NCI-H748 treated with DMSO at 0.1 percent for 48 hours (cell line): ENCODE measurements at places on chromosomes 2 and 18.

GRCh38 chr2:188795762-188796161, 178.4 kb upstream of the COL3A1 start:
- DNase-seq: no peak

DNA sequence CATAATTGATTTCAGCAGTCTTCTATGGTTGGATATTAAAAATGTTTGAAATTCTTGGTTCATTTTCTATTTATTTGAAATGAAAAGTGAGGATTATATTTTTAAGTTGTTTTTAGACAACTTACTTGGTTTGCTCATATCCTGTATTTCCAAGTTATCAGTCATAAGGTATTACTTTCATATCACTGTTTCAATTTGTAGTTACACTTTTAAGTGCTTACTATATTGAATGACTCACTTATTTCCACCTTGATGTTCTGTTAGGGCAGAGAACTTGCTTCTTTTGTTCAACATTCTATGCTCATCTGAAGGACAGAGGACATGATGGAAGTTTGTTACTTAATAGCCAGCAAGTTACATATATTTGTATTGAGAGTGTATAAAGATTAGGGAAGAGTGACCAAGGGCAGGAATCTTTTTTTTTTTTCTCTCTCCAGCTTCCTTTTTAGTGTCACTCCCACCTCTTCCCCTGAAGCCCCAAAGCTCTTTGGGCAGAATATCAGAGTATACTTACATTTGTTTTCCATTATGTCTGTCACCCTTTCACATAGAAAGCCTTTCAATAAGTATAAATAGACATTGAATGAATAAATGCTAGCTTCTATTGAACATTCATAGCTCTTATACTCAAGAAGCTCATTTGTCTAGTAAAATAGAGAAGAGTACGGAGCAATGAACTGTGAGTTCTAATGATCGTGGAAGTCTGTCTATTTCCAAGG, 28.1 kb downstream of the PIK3C3 start:
- DNase-seq: no peak

GRCh38 chr18:25167612-25168410, 184.2 kb downstream of the ZNF521 start:
- no peak for DNase-seq

GRCh38 chr2:238225911-238226697, 13.7 kb downstream of the HES6 start:
- DNase-seq: no peak

- no peak for DNase-seq
Measured at GRCh38 chr2:1767939-1768691, 23.8 kb upstream of the PXDN start.

DNA sequence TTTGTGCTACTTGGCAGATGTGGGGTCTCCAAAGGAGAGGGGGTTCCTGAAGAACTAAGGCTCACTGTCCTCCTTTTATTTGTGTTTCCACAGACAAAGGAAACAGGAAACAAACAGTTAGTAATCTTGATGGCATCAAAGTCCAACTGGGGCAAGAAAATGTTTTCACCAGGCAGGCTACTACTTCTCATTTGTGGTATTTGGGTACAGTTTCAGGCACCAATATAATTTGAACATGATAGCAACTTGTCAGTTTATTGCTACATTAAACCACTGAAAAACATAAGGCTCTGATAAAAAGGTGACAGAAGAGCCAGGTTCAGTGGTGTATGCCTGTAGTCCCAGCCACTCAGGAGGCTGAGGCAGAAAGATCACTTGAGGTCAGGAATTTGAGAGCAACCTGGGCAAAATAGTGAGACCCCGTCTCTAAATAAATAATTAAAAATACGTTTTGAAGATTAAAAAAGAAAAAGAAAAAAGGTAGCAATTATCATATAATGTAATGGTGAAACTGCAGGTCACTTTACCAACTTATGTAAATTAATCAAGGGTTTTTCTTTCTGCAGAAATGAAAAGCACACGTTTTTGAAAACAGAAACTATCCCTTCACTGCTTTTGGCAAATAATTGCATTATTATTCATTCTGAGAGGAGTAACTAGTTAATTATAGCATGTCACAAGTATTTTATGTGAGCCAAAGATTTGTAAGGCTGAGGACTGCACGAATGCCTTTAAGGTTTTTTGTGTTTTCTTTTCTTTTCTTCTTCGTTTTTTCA, 157.5 kb upstream of the CAVIN2 start:
- no peak for DNase-seq

DNA sequence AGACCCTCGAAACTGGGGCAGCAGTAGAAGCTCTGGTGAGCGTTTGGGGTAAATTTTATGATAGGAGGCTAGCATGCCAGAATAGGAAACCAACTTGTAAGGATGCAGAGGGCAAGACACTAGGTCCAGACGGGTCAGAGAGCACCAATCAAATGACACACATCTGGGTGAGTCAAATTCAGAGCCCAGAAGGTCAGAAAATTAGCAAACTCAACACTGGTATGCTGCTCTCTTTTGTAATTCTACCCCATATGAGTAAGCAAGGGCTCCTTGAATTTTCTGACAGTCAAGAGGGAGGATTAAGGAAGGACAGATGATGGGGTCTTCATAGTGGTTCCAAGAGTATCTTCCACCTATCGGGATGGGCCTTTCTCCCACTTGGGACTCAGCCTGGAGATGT, 209.8 kb downstream of the BCL2 start:
- no peak for DNase-seq

GRCh38 chr2:199988151-199988550, 32.8 kb downstream of the MAIP1 start:
- no peak for DNase-seq

DNA sequence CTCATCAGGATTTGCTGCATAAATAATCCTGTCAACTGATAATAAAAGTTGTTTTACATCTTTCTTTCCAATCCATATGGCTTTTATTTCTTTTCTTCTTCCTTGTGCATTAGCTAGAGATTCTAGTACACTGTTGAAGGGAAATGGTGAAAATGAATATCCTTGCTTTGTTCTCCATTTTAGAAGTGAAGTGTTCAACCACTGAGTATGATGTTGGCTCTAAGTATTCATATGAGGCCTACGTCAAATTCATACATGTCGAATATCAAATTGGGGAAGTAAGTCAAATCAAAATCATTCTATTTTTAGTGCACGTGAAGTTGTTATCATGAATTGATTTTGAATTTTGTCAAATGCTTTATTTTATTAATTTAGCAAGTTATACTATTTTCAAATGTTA, 7.8 kb upstream of the ACKR3 start:
- no peak for DNase-seq

DNA sequence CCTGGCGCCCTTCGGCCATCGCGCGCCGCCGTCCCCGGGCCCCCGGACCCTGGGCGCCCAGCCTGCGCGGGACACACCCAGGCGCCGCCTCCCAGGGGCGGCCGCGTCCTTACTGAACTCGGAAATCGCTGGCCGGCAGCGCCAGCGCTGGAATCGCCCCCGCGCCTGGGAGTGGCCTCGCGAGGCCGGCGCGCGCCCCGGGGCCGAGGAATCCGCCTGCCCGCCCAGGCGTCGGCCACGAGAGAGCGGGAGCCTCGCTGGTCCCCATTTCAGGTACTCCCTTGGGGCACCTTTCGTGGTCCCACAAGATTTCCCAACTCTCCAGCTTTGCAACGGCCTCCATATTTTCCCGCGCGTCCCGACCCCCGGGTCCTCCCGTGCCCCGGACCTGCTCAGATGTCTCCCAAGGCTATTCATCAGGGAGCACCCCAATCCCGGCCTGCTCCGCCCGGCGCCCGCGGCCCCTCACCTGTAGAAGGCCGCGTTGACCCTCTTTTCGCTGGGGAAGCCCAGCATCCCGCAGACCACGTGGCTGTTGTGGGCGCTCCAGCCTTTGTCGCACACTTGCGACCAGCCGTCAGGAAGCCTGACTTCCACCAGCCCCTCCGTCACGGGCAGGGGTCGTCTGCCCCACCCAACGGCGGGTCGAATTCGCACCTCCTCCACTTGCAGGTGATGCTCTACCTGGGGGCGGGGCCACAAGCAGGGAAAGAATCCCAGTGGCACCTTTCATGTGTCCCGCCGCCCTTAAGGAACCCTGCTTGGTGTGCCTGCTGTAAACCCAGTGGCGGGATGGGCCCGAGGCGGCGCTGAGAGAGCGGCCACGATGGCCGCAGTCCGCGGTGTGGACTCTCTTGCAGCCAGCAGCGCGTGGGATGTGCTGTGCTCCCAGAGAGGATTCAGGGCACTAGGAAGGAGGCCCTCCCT, 4.6 kb downstream of the LOXL3 start:
- DNase-seq: peak; percentile 22

- no peak for DNase-seq
Measured at GRCh38 chr2:105578166-105578565, 166.5 kb upstream of the NCK2 start.

GRCh38 chr2:96164459-96165184, 19.4 kb upstream of the DUSP2 start:
- no peak for DNase-seq

DNA sequence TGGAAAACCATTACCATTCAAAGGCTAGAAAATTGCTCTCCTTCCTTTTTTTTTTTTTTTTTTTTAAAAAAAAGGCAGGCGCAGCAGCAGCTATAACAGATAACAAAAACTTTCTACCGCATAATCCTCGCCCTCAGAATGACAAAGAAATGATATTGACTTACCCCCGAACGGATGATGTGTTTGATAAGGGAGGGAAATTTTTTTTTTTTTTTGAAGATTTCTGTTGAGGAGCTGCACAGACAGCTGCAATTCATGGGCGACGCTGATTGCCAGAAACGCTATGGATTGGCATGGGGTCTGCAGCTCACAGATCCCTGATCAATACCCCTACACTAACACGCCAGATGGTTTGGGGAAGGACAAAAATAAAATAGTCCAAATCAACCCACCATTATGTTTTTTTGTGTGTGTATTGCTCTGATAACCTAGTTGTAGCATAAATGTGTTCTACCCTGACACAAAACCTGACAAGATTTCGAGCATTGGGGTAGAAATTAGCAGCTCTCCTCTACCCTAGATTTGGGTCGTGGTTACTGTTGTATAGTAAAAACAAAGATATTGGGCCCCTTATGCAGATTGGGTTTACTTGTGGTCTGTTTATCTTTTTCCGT, 3.6 kb upstream of the ONECUT2 start:
- no peak for DNase-seq

- DNase-seq: no peak
Measured at GRCh38 chr18:36181441-36181840, 5.9 kb upstream of the MOCOS start.

- DNase-seq: peak; percentile 9
Measured at GRCh38 chr2:86703704-86704361, 16.3 kb upstream of the RMND5A start.

DNA sequence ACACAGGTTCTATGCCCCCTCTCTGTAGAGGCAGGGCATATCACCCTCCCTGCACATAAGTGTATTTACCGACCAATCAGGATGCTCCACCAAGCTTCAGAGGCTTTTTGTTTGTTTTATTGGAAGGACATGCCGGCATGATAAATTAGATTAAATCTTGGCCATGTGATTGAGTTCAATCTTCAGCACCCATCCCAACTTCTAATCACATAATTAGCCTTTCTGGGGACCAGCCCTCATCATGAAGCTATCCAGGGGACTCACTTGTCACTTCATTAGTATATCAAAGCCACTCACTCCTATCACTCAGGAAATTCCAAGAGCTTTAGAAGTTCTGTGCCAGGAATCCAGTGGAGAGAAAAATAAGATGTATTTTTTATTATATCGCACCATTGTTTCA, 158.6 kb upstream of the SYT4 start:
- DNase-seq: no peak

DNA sequence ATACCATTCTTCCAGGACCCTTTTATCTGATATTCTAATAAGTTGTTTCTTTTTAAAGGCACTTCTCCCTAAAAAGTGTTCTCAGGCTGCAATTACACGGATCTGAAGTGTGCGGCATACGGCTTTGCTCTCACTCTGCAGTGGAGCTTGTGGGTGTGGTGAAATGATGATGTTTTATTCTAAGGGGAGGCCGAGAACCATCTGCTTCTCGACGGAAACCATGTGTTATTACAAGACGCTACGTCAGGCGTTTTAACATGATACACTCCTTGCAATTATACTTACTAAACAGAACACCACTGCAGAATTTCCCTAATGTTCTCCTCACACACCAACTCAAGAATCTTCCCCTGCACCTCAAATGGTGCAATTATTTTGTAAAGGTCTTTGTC, 34.9 kb upstream of the CTDP1 start:
- DNase-seq: no peak

DNA sequence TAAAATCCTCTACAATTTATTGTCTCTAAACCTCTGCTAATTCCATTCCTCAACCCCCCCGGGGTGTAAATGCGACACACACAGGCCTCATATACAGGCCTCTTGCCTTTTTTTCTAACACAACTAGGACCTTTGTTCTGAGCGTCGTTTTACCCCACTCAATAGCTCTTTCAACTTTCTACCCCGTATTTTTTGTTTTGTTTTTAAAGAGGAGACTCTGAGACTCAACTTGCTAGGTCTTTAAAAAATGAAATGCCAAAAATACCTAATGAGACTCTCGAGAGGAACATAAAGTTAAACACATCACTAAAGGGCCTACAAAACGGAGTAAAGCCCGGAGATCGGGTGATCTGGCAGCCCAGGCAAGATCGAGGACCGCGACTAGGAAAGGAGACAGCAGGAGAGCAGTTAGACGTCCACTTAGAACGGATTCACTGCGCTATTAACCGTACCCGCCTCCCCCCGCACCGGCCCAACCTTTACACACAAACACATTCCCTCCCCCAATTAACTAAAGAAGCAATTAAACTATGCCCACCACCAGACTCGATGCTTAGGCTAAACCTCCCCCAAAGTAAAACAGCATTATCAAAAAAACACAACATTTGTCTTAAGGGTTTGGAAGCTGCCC, 1.7 kb downstream of the TRIP12 start:
- no peak for DNase-seq

- DNase-seq: no peak
Measured at GRCh38 chr2:86202702-86203101, 3.4 kb downstream of the MRPL35 start.

- DNase-seq: no peak
Measured at GRCh38 chr18:9418047-9418690, 57.1 kb upstream of the RALBP1 start.

- no peak for DNase-seq
Measured at GRCh38 chr2:146623771-146624170, 1221.1 kb upstream of the ACVR2A start.

GRCh38 chr2:102581911-102582310, 37.4 kb upstream of the SLC9A2 start:
- no peak for DNase-seq

GRCh38 chr2:176285321-176285720, 16.1 kb downstream of the MTX2 start:
- DNase-seq: no peak

- peak; percentile 22 for DNase-seq
Measured at GRCh38 chr2:231674587-231675338, 33.6 kb upstream of the PTMA start.

DNA sequence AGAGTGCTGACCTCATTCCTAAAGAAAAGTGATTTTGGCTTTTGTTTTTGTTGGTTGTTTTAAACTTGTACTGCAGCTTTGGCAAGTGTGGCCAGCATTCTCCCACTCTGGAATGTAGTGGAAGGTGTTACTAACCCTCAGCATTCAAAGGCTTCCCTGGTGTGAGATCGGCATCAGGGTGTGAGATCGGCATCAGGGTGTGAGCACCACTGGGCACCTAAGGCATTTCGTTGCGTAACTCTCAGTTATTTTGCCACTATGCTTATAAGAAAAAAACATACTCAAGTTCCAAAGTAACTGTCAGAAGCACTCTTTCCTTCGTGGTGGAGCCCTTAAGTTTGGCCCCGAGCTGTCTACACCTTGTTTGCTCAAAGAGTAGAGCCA, 1.7 kb downstream of the CYBRD1 start:
- DNase-seq: no peak

GRCh38 chr2:197245829-197246804, 64.5 kb downstream of the ANKRD44 start:
- no peak for DNase-seq
